Aorta (tissue), 5 donors: ENCODE measurements at places on chromosomes 11 and 22. TPM values are rescaled to one million over a fixed set of nuclear protein-coding genes. Genes with fewer than 3 reads are reported as not detected.

GRCh38 chr11:45436966-45437365 is 150.8 kb upstream of the SYT13 start:
- no peak overlapping the region for H3K27ac ChIP-seq
- no peak for DNase-seq
- H3K4me3 ChIP-seq, result no peak overlapping the region
- H3K4me1 ChIP-seq, result no peaks in the 10 kb centered on the region
- no peaks in the 10 kb centered on the region for H3K36me3 ChIP-seq

GRCh38 chr11:134535029-134536025 is 123.3 kb upstream of the B3GAT1 start:
- no peaks in the 10 kb centered on the region for H3K4me1 ChIP-seq
- no peak overlapping the region for H3K4me3 ChIP-seq
- H3K27ac ChIP-seq, result no peak overlapping the region
- no peaks in the 10 kb centered on the region for H3K27me3 ChIP-seq

- H3K4me3 ChIP-seq, result no peak overlapping the region
- H3K27ac ChIP-seq, result no peak overlapping the region
- no peaks in the 10 kb centered on the region for H3K4me1 ChIP-seq
- no peaks in the 10 kb centered on the region for H3K27me3 ChIP-seq
- no peaks in the 10 kb centered on the region for H3K36me3 ChIP-seq
- no peak for DNase-seq
Observed at GRCh38 chr11:121523581-121524232, 70.9 kb upstream of the SORL1-AS1 start.

The CREBZF gene
- total RNA-seq, result 59.1 TPM

DNA sequence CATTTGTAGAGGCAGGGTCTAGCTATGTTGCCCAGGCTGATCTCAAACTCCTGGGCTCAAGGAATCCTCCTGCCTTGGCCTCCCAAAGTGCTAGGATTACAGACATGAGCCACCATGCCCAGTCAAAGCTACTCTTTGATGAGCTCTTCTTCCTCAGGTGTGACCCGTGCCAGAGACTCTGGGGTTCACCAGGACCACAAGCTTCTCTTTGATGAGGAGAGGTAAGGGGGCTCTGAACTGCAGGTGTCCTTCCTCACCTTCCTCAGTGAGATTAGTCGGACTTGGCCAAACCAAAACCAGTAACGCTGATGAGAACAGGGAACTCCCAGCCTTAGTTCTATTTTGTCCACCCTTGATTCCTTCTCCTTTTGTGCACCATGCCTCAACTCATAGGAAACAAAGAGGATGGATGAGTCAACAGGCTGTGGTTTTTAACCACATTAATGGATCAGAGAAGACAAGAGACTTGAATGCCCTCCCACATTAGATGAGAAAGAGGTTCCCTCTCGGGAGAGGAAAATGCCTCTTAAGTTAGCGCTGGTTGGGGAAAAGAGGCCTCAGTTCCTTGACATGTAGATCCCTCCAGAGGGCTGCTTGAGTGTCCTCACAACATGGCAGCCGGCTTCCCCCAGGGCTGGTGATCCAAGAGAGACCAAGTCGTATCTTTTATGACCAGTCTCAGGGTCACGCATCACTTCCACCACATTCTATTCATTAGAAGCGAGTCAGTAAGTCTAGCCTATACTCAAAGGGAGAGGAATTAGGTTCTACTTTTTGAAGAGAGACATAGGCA is 25.7 kb upstream of the CTR9 start:
- H3K4me3 ChIP-seq, result no peak overlapping the region
- DNase-seq, result no peak
- H3K4me1 ChIP-seq, result no peaks in the 10 kb centered on the region
